ENCODE measurements at places on chromosomes 1 and 21.

- no peak for DNase-seq
Measured at GRCh38 chr1:159756397-159756796, 24.4 kb upstream of the DUSP23 start.

- DNase-seq, result no peak
Measured at GRCh38 chr21:24705201-24705600, 902.1 kb downstream of the MRPL39 start.

- no peak for DNase-seq
Measured at GRCh38 chr1:205661429-205662134, 18.7 kb downstream of the SLC45A3 start.

- DNase-seq, result no peak
Measured at GRCh38 chr1:87135329-87135712, 193.4 kb upstream of the LMO4 start.

DNA sequence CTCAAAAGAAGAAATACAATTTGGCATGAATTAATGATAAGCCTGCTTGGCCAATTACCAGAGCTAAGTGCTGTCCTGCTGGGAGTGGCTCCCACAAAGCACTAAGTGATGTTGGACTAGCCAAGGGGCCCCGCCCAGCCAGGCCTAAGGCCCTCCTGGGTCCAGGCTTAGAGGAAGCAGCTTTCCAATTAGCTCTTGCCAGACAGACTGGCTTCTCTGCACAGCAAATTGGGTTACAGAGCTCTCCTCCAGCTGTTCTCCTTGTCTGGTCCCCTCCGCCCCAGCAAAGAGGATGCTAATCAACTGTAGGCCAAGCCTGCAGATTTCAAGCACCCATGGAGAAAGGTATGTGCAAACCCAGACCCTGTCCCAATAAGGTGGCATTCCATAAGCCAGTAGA lies 151.9 kb downstream of the DMRTA2 start:
- DNase-seq, result no peak

GRCh38 chr1:151908228-151908691 lies 1.1 kb downstream of the THEM4 start:
- DNase-seq, result no peak

- DNase-seq, result no peak
Measured at GRCh38 chr1:156118177-156118868, 3.8 kb downstream of the LMNA start.

GRCh38 chr1:36665478-36666080 lies 182.9 kb upstream of the CSF3R start:
- no peak for DNase-seq

- no peak for DNase-seq
Measured at GRCh38 chr1:119159966-119160365, 19.5 kb upstream of the WARS2 start.

DNA sequence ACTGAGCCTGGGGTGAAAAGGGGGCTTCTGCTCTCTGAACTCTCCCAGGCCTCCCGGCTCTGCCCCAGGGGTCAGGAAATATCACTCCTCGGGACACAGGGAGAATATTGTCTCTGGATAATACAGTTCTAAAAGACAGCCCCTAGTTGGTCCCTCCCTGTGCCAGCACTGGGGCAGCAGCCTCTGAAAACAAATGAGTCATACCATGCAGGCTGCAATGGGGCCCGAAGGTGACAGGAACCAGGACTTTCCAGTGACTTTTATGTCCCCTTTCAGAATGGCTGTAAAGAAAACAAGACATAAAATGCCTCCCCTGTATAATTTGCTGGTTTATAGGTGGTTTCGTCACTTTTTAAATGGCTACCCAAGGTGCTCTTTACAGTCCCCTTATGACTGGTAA lies 360.0 kb downstream of the NPHP4 start:
- DNase-seq, result no peak

DNA sequence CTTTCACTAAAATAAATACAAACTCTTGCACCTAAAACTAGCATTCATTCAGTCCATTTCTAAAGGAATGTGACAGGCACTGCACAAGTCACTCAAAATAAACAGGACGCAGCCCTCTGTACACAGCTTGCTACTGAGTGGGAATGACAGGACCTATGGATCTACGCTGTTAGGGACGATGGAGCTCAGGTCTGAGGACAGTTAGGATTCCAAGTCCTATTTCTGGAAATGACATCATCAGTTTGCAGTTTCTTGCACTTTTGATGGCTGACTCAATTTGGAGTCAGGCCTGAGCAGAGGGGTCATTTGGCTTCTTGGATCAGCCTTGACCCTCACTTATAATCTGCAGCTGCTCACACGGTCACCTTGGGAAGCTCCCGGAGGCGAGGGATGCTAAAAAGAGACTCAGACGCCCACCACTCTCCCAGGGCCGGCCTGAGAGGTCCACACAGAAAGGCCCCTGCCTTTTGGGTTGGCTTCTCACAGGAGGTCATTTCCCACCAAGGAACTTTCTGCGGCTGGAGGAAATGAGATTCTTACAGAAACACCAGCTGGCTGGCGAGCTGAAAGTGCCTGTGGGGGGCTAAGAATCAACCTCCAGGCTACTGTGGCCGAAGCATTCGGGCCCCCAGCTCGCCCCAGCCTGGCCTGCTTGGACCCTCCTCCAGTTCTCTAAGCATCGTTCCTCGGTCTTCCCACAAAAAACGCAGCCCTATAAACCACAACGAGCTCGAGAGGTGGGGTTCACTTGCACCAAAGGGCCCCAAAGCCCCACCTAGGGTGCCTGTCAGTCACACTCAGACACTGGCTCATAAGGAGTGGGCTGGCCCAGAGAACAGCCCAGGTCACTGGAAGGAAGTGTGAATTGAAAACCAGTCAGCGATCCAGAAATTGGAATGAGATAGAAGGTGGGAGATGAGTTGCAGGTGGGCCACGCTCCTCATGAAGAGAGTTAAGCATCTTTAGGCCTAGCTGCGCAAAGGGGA lies 8.9 kb upstream of the PDE9A start:
- DNase-seq, result no peak

- DNase-seq, result no peak
Measured at GRCh38 chr1:47188791-47189785, 748 bp downstream of the PDZK1IP1 start.

- no peak for DNase-seq
Measured at GRCh38 chr1:12383786-12384185, 154.0 kb downstream of the VPS13D start.

GRCh38 chr1:215581896-215582295 lies 14.8 kb downstream of the KCTD3 start:
- no peak for DNase-seq

DNA sequence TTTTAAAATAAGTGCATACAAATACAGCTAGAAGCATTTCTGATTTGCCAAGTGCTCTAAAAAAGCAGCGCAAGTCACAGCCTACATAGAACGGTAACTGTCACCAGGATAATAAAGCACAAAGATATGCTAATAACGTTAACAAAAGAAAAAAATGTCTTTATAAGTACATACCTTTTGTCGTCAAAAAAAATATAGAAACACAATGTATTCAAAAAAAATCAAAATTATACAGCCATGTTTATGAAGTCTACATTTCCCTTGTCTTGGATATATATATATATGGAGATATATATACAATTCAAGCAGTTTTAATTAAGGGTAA lies 3.2 kb downstream of the IRF2BP2 start:
- DNase-seq, result no peak

- DNase-seq, result no peak
Measured at GRCh38 chr1:214997685-214998084, 84.9 kb upstream of the KCNK2 start.

DNA sequence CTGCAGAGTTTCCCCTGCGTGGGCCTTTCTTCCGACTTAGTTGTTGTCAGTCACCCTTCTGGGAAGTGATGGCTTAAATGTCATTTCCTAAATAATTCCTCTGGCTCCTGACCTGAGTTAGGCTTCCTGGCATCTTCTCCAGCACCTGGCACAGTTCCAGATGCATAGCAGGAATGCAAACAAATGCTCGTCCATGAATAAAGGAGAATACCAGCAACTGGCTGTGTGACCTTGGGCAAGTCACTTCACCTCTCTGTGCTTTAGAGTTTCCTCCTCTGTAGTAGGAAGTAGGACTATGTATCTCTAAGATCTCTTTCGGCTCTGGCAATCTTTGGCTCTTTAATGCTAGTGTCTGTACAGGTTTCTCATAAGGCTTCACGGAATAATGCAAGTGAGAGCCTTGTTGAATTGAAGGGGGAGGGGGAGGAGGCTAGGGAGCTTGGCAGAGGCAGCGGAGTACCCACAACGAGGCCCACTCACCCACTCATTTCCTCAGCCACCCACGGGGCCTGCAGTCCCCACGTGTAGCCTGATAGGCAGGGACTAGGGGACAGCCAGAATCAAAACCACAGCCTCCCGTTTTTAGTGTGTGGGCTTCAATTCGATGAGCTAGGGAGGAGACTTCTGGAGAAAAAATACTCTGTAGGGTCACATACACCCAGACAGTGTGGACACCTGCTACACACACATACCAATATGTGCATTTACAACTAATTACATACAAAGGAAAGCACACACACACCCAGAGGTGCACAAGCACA lies 48.1 kb downstream of the TENT5C start:
- no peak for DNase-seq

GRCh38 chr1:169217636-169218035 lies 111.1 kb downstream of the ATP1B1 start:
- DNase-seq, result no peak

DNA sequence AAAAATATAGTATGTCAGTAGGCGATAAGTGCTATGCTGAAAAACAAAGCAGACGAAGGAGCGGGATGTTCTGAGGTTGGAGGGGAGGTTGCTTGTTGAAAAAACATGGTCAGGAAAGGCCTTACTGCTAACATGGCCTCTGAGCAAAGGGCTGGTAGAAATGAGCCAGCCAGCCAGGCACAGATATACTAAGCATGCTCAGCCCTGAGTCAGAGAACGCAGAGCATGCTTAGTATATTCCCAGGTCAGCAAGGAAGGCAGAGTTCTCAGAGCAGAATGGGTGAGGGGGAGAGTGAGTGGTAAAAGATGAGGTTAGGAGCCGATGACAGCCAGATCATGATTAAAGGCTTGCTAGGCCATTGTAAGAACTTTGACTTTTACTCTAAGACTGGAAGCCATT lies 36.7 kb downstream of the ZBTB40 start:
- DNase-seq, result no peak

- DNase-seq, result no peak
Measured at GRCh38 chr1:83909687-83910086, 89.2 kb downstream of the TTLL7 start.

- DNase-seq, result no peak
Measured at GRCh38 chr1:3743421-3743820, 8.8 kb upstream of the CCDC27 start.

DNA sequence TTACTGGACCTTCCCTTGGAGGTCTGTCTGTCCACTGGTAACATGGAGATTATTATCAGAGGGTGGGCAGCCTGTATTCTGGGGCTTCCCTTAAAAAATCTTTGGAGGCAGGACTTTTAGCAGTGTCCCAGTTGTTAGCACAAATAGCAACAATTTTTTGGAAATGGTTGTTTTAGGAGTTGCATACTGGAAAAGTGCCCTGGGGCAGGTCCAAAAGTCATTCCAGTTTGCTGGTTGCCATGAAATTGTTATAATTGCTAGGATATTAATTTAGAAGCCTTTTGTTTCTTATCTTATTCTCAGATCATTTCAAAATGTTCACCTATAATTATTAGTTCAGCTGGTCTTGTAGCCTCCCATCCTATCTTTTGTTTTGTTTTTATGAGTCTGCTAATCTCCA lies 71.0 kb downstream of the PTGS2 start:
- DNase-seq, result no peak

GRCh38 chr1:109247401-109248365 lies 1.7 kb upstream of the CELSR2 start:
- no peak for DNase-seq

Data from right forelimb (tissue), 1 donor.